ENCODE measurements at places on chromosomes 1 and 21.

GRCh38 chr1:91124989-91125417, 103.2 kb upstream of the ZNF644 start:
- DNase-seq, result no peak

DNA sequence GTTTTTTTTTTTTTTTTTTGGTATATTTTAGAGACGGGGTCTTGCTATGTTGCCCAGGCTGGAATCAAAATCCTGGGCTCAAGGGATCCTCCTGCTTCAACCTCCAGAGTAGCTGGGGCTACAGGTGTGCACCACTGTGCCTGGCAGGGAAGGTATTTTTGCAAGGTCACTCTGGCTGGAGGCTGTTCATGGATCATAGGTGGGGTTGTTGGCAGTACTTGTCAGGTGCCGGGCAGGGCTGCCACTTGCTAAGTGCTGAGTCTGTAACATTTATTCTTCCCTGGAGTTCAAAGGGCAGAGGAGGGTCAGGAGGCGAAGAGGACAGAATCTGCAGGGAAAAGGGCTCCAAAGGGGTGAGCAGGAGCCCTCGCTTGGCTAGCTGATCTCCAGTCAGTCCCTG, 24.1 kb downstream of the A3GALT2 start:
- no peak for DNase-seq

DNA sequence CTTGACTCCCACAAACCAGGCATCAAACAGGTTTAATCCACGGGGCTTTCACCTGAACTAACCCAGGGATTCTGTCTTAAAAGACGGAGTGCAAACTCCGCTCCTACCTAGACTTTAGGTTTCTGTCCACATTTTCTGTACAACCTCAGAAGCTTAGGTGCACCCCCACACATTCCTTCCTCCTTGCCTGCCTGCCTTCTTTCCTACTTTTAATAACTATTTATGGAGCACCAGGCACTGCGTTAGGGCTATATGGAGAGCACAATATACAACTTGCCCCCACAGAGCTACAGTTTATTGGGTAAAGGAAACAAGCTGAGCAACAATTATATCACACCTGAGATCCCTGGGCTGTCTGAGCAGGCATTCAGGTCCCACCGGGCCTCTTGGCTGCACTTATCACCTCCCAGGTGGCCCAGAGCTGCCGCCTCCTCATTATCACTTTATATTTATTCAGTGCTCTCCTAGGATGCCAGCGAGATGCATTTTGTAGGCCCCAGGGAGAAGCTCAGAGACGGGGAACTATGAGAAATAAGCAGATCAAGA, 64.1 kb downstream of the DNTTIP2 start:
- DNase-seq, result no peak

DNA sequence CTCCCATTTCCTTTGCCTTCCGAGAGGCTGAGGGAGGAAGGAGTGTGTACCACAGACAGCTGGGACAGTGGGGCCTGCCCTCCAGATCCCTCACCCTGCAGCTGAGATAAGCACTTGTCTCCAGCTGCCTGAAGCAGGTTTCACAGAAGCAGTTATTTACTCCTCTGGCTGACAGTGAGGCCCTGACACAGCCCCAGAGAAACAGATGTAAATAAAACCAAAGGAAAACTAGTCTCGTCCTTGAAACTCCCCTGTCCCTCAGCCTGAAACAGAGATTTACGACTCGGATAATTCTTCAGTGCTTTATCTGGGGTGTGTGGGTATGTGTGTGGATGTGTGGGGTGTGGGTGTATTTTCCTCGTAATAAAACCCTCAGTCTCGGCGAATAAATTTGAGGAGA, 181.1 kb downstream of the IGSF21 start:
- no peak for DNase-seq

DNA sequence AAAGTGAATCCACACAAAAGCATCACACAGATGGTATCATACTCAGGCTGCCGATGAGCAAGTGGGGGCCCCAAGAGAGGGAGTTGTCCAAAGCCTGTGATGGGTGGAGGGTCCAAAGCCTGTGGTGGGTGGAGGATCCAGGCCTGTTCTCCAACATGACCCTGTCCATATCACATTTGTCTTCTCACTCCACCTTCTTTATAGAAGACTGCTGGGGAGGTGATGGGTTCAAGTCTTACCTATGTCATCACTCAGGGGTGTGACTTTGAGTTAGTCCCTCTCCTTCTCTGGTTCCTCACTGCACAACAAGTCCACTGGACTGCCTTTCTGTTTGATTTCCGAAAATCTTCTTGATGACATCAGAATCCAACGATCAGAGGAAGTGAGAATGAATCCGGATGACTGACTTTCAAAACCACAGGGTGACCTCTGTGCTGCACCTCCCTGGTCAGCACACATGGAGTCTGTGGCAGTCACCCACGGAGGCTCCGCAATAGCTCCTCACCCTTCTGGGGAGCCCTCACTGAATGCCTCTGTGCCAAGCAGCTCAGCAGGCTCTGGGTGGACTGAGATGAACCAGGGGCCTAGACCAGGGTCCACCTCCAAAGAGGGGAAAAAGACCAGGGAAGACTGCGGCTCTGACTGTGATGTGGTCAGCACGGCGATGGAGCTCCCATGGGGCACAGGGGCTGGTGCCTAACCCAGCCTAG, 166.8 kb downstream of the HIVEP3 start:
- DNase-seq, result peak; percentile 92

- peak; percentile 86 for DNase-seq
Observed at GRCh38 chr1:243287652-243288051, 31.8 kb downstream of the SDCCAG8 start.

GRCh38 chr1:57707631-57708030, 283.8 kb upstream of the DAB1 start:
- no peak for DNase-seq

DNA sequence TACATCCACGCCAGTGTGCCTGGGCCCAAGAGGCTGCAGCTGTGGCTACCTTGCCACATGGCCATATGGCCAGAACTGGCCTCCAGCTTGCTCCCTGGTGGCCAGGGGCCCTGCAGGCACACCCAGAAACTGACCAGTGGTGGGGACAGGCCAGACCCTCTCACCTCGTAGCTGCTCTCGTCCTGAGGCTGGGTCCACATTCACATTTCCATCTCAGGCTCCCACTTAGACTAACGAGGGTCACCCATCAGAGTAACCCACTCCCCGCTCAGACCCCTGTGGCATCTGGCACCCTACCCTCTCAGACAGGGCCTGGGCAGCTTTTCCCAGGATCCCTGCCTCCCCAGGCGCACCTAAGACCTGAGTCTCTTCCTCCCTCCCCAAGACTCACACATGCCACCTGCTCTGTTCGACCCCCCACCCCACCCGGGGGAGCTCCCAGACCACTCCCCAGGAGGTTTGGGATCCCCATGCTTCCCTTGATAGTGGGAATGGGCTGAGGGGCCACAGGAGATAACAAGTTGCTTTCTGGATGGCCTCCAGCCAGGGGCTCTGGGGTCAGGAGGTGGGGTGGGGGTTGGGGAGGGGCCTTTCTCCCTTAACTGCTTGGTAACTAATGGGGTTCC, 21.3 kb upstream of the RNU1-4 start:
- peak; percentile 6 for DNase-seq

DNA sequence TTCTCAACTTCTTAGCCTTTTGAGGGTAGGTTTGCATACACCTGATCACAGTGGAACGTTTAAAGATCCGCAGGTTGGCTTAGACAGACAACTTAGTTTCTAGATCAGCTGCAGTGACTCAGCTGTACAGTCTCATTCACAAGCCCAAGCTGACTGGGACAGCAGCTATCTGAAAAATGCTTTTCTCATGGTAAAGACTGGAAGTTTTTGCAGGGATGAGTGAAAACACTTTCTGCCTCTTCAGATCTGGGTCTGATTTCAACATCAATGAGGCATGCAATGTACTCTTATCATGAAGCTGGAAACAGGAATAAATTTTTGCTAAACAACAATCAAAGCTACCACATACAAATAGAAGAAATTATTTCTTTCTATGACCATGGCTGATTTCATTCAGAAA, 61.1 kb upstream of the PTBP2 start:
- peak; percentile 50 for DNase-seq

DNA sequence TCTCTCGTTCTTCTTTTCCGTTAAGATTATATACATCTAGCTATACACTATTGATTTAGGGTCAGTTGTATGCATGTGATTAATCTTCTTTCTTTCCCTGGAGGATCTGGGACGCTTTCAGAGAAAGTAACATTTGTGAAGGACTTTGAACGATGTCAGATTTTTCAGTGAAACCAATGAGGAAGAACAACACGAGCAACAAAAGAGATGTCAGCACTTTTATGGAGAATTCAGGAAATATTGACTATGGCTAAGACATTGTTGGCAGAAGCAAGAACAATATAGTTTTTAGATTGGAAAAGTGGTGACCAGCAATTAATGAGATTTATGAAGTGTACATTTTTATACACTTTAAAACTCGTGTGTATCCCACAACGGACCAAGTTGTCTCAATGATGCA, 355.5 kb downstream of the TGFB2 start:
- DNase-seq, result no peak

GRCh38 chr1:232568331-232568852, 61.5 kb downstream of the SIPA1L2 start:
- peak; percentile 31 for DNase-seq

GRCh38 chr1:207745285-207745684, 6.6 kb upstream of the CD46 start:
- peak; percentile 58 for DNase-seq

GRCh38 chr1:41102653-41103052, 81.1 kb upstream of the SLFNL1 start:
- peak; percentile 6 for DNase-seq

- no peak for DNase-seq
Observed at GRCh38 chr21:44078411-44078981, 28.7 kb upstream of the PWP2 start.

DNA sequence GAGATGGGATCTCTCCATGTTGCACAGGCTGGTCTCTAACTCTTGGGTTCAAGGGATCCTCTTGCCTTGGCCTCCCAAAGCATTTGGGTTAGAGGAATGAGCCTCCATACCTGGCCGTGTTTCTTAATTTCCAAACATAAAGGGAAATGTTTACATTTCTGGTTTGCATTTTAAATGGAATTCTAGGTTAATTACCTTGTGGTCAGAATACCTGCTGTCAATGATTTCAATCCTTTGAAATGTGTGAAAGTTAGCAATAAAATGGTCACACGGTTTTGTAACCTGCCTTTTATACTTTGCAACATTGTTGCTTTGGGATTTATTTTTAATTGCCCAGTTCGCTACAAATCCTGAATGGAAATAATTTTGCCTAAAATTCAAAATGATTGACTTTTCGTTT, 26.3 kb downstream of the AGMAT start:
- DNase-seq, result no peak

DNA sequence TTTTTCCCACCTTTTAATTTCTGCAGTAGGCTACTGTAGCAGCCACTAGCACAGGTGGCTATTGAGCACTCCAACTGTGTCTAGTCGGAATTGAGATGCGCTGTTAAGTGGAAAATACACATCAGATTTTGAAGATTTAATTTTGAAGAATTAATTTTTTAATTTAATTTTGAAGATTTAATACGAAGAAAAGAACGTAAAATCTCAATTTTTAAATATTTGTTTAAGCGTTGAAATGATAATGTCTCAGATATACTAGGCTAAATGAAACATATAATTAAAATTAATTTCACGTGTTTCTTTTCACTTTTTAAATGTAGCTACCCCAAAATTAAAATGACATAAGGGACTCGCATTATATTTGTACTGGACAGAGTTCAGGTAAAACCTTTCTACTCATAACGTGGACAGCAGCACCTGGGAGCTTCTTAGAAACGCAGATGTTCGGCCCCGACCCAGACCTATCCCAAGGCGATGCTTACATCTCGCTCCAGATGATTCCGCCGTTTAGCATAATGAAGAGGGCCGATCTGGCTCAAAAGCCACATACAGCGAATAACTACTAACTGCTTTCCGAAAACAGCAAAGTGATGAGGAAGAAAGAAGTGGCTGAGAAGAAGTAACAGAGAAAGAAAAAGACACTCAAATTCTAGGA, 717 bp downstream of the CRYZL1 start:
- DNase-seq, result peak; percentile 36

GRCh38 chr21:46549650-46550049, 55.2 kb downstream of the S100B start:
- DNase-seq, result no peak

GRCh38 chr1:244760471-244760870, 75.0 kb upstream of the COX20 start:
- no peak for DNase-seq

DNA sequence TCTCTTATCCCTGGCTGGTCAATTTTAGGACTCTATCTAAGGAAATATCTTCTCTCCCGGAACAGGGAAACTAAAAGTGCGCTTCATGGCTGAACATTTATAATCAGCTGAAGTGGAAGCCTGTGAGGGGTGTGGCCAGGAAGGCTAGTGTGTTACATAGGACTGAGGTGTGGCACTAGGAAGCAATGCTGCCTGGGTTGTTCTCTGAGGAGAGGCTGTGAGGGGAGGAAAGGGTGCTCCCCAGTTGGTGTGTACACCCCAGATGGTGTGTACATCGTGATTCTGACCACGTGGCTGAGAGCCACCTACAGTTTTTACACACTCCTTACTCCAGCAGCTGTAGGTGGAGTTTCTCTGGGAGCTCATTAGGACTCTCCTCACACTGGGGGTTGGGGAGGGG, 16.3 kb downstream of the NTPCR start:
- no peak for DNase-seq

DNA sequence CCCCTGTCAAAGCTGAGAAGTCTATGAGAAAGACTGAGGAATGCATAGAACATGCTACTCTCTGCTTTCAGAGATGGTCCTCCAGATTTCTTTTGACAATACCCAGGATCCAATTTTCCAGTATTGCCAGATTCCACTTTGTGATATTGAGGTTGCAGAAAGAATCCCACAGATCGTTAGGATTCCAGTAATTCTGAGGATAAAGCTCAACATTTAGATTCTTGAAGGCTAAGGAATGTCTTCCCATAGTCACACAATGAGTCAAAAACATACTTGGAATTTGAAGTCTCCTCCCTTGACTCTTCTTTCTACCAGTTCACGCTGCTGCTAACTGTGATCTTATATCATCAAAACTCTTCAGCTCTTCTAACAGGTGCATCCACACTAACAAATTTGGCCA, 57.1 kb downstream of the TNFSF18 start:
- DNase-seq, result peak; percentile 91

DNA sequence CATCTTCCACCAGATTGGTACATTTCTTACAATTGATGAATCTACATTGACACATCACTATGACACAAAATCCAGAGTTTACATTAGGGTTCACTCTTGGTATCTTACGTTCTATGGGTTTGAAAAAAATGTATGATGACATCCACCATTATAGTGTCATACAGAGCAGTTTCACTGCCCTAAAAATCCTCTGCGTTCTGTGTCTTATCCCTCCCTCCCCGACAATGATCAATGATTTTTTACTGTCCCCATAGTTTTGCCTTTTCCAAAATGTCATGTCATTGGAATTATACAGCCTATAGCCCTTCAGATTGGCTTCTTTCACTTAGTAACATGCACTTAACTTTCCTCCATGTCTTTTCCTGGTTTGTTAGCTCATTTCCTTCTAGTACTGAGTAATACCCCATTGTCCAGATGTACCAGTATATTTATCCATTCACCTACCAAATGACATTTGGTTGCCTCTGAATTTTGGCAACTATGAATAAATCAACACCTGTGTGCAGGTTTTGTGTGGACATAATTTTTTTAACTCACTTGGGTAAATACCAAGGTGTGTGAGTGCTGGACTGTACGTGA, 80.9 kb upstream of the CDC42BPA start:
- no peak for DNase-seq

Measured in EL (cell line).